Mesenteric fat pad (tissue), 1 donor: ENCODE measurements at places on chromosomes 3 and 15. TPM values are rescaled to one million over a fixed set of nuclear protein-coding genes. Genes with fewer than 3 reads are reported as not detected.

- no peak for DNase-seq
These were observed 157.1 kb upstream of the TGFBR2 start for GRCh38 chr3:30449290-30449632.

ACKR4 gene
- 4.6 TPM for total RNA-seq

GRCh38 chr3:62632510-62633294, 242.5 kb downstream of the CADPS start:
- no peak for DNase-seq

RARRES1 gene
- 578 TPM for total RNA-seq

DNA sequence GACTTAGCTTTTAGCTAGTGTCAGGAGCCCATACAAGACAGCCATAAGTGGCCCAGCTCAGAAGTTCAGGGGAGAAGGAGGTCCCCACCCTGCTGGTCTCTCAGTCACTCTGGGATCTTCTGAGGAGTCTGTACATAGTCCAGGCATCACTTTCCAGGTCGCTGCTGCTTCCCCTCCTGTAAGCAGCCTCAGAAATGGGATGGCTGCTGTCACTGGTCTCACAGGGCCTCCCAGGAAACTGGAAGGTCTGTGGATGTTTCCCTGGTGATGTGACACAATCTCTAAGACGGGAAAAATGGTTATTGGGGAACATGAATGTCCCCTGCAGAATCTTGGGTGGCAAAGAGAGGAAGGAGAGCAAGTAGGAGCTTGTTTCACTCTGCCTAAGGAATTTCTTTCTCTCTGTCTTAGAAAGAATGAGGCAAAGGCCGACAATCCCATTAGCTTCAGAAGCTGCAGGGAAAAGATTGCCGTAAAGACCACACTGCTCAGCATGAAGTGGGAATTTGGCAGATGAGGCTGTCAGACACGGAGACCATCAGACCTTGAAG, 43.2 kb upstream of the TNFAIP8L3 start:
- no peak for DNase-seq

DNA sequence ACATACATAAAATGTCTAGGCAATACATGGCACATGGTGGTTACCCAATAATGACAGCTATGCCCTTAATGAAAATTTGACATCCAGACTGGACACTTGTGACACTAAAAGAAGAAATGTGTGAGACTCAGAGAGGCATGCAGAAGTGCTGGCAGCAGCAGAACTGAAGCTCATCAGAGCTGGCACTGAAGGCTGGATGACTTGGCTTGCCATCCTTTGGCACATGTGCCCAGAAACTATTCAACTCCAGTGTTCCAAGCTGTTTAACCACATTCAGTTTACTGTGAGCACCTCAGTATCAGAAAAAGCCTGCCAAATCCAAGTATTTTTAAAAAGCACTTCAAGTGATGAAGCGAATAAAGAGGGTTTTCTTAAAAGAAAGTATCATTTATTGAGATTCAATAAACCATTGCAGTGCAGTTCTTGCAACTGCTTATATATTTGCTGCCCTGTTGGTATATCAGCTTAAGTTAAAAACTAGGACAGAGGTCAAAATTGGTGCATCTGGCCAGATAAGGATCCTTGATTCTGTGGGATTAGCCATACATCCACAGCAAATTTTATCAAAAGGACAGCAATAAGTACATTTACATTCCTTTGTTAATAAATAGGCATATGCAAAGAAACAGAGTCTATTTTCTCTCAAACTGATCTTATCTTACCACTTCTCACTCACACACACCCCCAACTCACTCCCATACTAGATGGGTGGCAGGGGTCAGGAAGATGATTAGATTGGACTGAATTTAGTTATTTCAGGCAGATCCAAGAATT, 15.8 kb downstream of the IGSF11 start:
- DNase-seq = no peak

DNA sequence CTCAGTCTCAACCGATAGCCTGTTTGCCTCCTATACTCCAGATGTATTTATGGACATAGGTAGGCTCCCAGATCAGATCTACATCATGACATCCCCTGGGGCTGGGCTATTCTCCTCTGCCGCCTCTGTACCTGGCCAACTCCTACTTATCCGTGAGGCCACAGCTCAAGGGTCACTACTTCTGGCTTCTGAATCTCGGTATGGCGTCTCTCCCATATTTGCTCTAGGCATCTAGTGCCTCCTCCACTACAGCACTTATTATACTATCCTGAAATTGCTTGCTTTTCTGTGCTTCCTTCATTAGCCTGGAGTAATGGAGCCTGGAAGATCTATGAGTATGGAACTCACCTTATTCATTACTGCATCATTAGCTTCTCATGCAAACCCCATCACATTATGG, 172.6 kb upstream of the WNT5A start:
- DNase-seq = no peak
